Activated T-cell treated with anti-CD3 and anti-CD28 coated beads for 48 hours (primary cell): ENCODE measurements at places on chromosomes 7 and 10.
A peak's percentile ranks its signal among the peaks of the same experiment; 100 is the strongest.

GRCh38 chr10:80515511-80515910 is 22.2 kb upstream of the SH2D4B start:
- DNase-seq: no peak

GRCh38 chr10:76644476-76644875 is 993.1 kb downstream of the KCNMA1 start:
- DNase-seq: no peak

GRCh38 chr10:132158122-132158741 is 28.5 kb upstream of the DPYSL4 start:
- DNase-seq: no peak

DNA sequence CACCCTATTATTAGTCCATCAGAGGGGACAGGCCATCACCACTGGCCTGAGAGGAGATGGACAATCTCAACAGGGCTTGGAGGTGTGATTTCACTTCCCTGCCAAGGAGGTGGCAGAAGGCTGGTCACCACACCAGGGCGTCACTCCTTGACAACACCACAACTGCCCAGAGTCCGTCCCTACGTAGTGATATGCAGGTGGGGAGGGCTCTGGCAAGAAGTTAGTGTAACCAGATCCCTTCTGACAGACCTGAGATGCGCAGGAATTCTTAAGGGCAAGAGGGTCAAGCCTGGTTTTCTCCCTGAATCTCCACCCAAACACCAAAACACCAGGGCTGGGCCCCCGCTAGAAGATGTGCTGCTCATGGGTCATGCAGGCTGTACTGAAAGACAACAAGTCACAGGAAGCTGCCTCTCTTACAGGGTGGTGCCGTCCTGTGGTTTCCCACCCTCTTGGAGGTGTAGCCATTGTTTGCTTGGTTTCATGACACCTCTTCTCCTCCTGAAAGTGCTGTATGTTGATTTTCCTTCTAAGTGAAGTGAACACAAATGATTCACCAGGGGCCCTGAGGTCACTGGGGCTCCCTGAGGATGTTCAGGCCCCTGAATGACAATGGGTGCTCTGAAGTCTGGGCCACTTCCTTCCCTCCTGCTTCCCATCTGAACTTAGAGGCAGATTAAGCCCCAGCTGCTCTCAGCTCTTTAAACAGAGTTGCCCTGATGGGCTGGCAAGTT is 27.1 kb downstream of the ATXN7L1 start:
- peak; percentile 59 for DNase-seq

- no peak for DNase-seq
These were observed 57.1 kb downstream of the RELN start for GRCh38 chr7:103932389-103932788.

- DNase-seq: no peak
These were observed 238.4 kb upstream of the PLXDC2 start for GRCh38 chr10:19577807-19578206.

DNA sequence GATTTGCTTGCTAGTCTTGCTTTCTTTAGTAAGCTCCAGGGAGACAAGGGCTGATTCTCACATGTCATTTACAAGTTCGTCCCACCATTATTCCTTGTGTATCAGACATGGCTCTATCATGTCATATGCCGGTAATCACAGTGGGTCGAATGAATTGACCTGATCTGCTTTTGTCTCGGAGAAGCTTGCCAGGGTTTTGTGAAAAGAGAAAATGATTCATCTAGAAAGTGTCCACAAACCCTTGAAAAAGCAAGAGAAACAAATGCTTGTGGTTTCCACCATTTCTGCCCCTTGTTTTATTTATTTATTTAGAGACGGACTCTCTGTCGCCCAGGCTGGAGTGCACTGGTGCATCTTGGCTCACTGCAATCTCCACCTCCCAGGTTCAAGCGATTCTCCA is 278.5 kb downstream of the TCF7L2 start:
- DNase-seq: no peak

DNA sequence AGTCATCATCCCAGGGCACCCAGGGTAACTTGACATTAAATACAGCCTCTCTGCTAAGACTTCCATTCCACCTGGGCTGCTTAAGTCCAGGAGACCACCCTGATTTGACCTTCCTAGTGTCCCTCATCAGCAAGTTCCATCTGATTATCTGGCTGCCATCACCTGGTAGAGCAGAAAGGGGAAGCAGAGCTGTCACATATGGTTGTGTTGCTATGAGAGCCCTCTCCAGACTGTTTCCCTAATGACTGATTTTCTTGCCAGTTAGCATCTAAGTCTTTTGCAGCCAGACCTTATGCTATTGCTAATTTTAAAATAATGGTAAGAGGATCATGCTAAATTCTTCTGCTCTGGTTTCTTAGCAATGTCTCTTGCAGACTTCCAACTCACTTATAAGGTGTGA is 38.7 kb downstream of the KCNH2 start:
- no peak for DNase-seq

DNA sequence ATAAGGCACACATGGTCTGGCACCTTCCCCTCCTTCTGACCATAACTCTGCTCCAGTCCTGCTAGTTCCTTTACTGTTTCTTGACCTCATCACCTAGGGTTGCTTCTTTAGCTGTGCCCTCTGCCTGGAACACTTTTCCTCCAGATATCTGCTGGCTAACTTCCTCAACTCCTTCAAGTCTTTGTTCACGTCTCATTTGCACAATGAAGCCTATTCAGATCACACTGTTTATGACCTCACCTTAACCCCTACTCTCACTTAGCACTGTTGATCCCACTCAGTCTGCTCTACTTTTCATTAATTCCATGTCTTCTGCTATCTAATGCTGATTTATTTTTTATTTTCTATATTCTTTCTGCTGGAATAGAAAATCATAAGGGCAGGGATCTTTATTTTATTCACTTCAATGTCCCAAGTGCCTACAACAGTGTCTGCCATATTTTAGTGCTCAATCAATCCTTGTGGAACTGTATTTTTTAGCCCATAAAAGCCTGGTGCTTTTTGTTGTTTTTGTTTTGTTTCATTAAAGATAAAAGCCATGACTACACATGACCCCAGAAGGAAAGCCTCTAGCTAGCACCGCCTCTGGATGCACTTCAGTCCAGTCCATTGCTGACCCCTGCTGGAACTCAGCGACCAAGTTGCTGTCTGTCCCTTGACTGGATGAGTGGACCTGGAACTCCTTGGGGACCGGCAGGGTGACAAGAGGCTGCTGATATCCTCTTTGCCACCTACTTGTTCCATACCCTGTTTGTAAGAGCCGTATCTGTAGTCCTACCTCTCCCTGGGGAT is 12.3 kb downstream of the KLF14 start:
- DNase-seq: peak; percentile 10

- no peak for DNase-seq
These were observed 18.1 kb downstream of the HACD1 start for GRCh38 chr10:17599089-17599488.

- DNase-seq: no peak
These were observed 283.3 kb downstream of the FRMD4A start for GRCh38 chr10:14047431-14047830.

GRCh38 chr10:4765428-4765827 is 60.6 kb upstream of the AKR1E2 start:
- DNase-seq: no peak

GRCh38 chr7:27147199-27148030 is at the start of gene HOXA6:
Gene HOXA6 (minus strand): TSS chr7:27147774. CDS start chr7:27147749, 25 bp downstream.
- DNase-seq: no peak

GRCh38 chr7:16801111-16801542 is 3.7 kb downstream of the AGR2 start:
- DNase-seq: no peak

DNA sequence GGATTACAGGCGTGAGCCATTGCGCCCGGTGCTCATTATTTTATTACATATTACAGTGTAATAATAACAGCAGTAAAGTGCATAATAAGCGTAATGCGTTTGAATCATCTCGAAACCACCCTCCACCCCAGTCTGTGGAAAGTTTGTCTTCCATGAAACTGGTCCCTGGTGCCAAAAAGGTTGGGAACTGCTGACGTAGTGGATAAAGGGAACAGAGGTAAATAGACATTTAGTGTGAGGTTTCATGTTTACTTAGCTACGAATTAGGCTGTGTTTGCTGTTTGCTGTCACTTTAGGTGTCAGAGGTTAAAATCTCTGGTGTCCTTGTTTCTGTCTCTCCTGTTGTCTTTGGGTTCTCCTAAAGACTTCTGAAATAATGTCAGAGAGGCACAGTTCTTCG is 60.3 kb upstream of the SLC39A12 start:
- DNase-seq: no peak

DNA sequence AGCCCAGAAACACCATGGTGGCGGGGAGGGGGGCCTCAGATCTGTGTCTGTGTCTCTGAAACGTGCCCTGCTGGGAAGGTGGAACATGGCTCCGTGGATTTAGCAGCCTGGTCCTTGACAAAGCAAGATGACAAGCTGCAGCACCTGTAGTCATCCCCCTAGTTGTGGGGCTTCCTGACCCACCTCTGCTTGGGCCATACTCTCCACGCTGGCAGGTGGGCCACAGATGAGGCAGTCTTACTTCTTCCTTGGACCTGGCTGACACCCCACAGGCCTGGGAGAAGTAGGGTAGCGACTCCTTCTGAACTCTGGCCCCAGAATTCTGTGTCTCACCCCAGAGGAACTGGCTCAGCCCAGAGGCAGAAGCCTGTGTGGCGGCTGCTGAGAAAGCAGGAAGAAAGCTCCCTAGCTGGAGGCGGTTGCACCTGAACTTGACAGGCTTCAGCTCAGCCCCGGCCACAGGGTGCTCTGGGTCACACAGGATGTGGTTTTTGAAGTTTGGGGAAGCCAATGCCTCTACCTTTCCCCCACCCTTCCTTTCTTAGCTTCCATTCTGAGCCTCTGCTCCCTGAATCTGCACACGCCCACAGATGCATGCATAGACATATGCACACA is 113.9 kb downstream of the ABLIM1 start:
- peak; percentile 60 for DNase-seq

- DNase-seq: no peak
These were observed 151.5 kb downstream of the WDR11 start for GRCh38 chr10:121002586-121003205.

- DNase-seq: no peak
These were observed 66.4 kb downstream of the MTURN start for GRCh38 chr7:30201161-30201666.

- no peak for DNase-seq
These were observed 487.6 kb upstream of the MGMT start for GRCh38 chr10:128979405-128979804.

DNA sequence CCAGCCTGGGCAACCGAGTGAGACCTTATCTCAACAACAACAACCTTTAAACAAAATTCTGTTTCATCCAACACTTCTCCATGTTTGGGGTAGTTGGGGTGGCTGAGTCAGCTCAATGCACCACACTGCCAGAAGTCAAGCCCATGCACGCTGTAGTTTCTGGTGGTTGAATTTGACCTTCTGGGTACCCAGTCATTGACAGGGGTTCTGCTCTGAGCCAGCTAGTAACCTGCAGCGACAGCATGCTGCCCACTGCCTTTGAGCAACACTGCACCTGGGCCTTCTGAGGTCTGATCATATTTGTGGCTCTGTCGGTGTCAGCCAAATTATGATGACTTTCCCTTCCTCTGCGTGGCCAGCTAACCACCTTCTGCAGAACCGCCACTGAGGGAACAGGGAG is 84.6 kb upstream of the ZNF438 start:
- no peak for DNase-seq

DNA sequence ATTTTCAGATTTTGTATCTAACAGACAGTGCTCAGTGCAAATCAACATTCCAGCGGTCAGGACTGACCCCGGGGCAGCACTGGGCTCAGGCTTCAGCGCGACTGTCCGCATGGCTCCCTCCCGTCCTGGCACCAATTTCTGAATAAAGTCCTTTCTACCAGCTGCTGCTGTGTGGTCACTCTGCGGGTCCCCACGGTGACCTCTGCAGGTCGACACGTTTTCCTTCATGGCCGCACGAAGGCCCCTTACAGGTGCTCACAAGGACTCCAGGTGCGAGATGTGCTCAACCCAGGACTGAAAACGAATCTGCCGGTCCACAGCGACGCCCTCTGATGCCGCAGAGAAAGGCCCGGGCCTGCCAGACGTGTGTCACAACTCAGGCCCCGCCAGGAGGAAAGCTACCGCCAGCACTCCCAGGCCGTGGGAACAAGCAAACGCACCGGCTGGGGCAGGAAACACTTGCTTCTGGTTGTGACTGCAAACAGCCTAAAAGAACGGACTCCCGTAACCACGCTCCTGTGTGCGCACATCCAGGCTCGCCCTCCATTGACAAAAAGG is 3.7 kb upstream of the UTF1 start:
- no peak for DNase-seq

DNA sequence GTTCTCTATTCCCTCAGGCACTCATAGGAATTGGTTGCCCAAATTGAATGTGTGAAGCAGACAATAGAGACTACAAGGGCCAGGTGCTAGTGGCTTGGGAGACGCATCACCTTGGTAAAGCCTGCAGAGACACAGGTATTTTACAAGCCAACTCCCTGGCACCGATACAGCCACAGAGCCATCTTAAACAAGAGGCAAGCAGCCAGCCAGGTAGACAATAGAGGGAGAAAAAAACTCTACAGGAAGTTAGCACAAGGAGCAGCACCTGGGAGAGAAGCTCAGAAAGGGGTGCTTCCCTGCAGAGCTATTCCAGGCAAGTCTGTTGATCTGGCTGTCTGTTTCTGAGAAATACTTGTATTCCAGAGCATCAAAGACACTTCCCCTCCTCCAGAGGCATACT is 43.0 kb upstream of the CDK1 start:
- DNase-seq: no peak

DNA sequence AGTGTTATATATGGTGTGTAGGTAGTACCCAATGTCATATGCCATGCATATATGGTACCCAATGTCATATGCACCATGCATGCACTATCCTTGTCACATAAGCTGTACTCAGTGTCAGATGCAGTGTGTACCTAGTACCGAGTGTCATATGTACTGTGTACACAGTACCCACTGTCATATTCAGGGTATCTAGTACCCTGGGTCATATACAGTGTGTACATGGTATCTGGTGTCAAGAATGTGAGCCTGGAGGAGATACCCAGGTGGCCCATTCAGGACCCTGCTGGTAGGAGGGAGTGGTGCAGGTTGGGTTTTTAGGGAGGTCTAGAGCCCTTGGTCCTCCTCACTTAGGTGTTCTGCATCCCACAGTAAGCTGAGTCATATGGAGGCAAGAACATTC is 1.8 kb downstream of the ZMYND11 start:
- DNase-seq: peak; percentile 43

DNA sequence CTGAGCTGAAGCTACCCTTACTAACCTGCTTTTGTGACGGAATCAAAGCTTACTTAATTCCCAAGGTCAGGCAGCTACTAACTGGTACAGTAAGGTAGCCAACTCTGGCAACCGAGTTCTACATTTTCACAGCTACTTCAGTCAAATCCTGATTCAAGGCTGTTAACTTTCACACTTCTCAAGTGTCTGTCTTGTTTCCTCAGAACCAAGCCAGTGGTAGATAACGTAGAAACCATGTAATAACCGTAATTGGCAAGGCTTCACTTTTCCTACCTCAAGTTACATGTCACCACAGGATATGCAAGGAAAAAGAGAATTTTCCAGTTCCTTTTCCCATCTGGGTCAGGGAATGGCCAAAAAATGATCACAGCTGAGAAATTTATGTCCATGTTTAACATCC is 746.7 kb downstream of the NRG3 start:
- no peak for DNase-seq

GRCh38 chr10:58781873-58782488 is 269.3 kb downstream of the BICC1 start:
- no peak for DNase-seq
